Astrocyte of the hippocampus (primary cell): ENCODE measurements at places on chromosomes 2 and 18.
A peak's percentile ranks its signal among the peaks of the same experiment; 100 is the strongest.

GRCh38 chr2:207970147-207970825 is 55.0 kb downstream of the PLEKHM3 start:
- peak; percentile 63 for DNase-seq

- DNase-seq = no peak
These were observed 74.7 kb downstream of the LRP2 start for GRCh38 chr2:169287666-169288065.

- no peak for DNase-seq
These were observed 66.7 kb downstream of the AAK1 start for GRCh38 chr2:69576880-69577279.

DNA sequence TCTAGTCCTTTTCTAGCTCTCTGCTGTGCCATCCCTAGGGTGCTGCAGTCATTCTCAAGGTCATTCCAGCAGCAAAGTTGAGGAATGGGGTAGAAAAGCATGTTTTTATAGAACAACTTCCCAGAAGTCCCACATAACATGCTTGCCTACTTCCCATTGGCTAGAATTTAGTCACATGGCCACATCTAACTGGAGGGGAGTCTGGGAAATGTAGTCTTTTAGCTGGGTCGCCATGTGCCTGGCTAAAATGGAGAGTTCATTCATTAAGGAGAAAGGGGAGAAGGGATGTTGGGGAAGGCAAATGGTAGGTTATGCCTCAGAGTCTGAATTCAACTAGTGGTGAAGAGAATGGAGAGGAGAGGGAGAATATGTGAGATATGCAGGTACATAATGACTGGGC is 85.7 kb downstream of the SLC4A3 start:
- DNase-seq = no peak

GRCh38 chr2:128702616-128703015 is 383.9 kb upstream of the HS6ST1 start:
- DNase-seq = no peak
